T-helper 2 cell treated with Interferon-gamma antibody and Interleukin-4, amounts not matched to agents 5 μg/mL and 100 μg/mL, for 36 hours (primary cell): ENCODE measurements at places on chromosomes 16 and 17.

DNA sequence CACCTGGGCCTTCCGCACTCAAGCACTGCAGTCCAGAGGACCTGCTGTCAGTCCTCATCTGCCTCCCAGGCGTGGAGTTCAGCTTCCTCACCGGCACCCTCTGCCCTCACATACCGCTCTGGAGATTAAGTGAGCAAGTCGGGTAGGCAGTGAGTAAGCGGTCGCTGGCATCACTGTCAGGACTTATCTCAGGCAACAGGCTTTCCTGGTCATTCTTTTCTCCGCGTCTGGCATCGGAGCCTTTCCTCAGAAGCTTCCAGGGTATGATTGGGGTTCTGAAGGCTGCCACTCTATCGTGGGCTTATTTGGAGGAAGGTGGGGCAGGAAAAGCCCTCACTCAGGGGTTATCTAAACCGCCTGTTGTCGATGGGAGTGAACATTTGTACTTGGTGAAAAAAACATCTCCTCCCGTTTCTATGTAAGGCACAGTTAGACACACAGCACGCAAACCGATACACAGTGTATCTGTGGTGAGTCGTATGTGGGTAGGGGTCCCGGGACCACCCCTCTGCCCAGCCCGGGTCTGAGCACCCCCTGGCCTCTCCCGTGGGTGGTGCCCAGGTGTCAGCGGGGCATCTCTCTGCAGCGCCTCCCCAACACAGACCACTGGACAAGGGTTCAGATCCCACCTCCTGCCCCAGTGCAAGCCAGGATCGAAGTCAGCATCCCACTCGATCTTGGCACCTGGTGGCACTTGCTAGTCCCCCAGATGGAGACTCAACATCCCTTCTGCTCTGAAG is 92.5 kb upstream of the PLCG2 start:
- no peak for DNase-seq

DNA sequence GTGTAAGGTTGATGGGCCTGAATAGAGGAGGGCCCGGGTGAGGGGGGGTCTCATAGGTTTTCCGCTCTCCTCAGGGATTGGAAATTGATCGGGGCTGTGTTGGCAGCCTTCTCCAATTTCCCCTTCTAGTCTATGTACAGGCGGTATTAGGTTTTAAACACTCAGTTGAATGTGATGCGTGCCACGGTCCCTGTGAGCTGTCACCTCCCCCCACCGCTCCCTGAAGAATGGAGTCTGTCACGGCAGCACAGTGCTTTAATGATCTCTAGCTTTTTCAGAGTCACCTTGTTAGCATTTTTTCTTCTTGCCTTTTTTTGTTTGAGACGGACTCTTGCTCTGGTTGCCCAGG is 800 bp downstream of the COX4I1 start:
- peak; percentile 6 for DNase-seq

DNA sequence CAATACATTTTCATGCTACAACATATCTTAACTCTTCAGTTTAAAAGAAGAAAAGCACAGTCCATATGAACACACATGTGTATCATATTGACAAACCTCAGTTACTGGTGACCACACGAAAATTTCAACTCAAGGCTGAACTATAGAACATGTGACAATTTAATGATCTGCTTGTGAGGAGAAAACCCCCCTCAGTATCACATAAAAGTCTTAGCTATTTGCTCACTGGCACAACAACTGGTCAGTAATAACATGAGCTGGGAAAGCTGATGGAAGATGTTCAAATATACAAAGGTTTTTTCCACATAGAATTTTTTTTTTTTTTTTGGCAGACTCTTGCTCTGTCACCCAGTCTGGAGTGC is 19.5 kb downstream of the ZNF652 start:
- DNase-seq, result no peak

GRCh38 chr17:55351226-55351625 is 70.4 kb downstream of the MMD start:
- no peak for DNase-seq

GRCh38 chr16:88550246-88550661 is 19.9 kb upstream of the ZC3H18 start:
- DNase-seq, result no peak

GRCh38 chr17:72426948-72427760 is 306.3 kb downstream of the SOX9 start:
- DNase-seq, result no peak

DNA sequence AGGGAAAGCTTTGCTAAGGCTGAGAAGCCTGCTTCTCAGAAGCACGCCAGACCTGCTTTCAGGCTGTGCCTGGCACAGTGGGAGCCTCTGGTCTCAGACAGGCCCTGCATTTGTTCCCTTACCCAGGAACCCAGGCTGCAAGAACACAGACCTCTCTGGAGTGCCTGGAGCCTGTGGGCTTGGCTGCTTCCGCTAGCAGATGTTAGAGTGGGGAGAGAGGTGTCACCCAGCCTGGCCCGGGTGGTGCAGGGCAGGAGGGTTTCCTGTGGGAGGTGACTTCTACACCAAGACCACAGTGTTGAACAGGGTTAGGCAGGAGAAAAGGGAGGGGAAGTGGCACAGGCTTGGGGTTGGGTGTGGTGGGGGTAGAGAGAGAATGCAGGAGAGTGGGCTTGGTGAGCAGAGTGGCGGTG is 35.8 kb upstream of the ADGRG1 start:
- peak; percentile 56 for DNase-seq

DNA sequence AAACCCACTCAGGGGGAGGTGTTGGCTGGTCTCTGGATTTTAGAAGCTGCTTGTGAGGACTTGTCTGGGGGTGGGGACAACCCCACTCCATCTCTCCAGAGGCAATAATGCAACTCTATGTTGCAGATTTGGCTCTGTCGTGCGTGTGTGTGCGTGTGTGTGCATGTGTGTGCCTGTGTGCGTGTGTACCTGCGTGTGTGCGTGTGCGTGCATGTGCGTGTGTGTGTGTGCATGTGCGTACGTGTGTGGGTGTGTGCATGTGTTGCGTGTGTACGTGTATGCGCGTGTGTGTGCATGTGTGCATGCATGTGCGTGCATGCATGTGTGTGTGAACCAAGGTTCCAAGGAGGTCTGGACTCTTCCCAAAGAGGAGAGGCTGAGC is 120.4 kb upstream of the LHX1 start:
- DNase-seq, result no peak

- no peak for DNase-seq
Measured at GRCh38 chr17:40295488-40296436, 8.1 kb downstream of the CDC6 start.

DNA sequence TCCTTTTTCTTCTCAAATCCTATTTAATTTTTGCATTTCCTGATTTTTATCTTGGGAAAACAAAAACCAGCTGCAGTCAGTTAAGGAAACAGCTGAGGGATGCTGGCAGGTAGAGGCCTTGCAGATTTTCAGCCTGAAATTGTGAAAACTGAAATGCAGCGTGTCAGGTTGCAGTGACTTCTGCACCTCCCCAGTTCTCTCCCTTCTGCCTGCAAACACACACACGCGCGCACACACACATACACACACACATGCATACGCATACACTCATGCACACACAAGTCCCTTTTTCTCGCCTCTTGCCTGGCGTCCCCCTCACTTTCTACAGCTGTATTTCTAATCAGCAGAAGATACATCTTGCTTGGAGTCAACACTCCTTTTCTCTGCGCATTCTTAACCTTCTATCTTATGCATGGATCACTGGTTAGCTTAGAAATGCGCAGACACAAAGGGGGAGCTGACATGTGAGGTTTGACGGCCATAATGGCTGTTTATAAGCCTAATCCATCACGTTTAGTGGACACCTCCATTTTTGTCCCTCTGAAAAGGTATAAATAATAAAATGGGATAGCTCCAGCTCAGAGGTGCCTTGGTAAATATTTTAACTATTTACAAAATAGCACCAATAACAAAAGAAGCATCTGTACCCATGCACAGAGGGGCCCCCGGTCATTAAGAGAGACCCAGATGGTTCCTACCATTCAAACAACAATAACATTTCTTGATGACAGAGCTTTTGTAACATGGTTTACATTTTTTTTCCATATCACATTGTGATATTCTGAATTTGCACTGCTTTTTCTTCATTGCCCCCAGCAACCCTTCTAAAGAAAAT is 392.1 kb upstream of the SALL1 start:
- DNase-seq, result no peak

- DNase-seq, result no peak
Measured at GRCh38 chr16:29975811-29976511, 2.3 kb downstream of the TAOK2 start.

- DNase-seq, result no peak
Measured at GRCh38 chr16:67992661-67993206, 6.5 kb downstream of the DPEP2 start.

DNA sequence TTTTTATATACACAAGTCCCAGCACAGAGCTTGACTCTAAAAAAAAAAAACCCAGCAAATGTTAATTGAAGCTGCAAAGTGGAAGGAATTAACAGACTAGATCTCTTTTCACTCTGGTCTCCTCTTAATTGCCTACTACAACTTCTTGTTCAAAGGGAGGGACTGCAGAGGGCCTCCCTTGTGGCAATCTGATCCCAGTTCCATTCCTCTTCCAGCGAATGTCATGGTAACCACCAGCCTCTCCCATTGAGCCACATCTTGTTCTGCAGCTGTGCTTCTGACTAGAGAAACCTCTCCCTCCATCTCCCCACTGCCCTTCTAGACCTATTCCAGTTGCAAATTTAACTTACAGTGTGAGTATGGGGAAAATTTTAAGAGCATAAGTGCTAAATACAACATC is 5.9 kb downstream of the SUPT6H start:
- no peak for DNase-seq

- DNase-seq, result no peak
Measured at GRCh38 chr17:40938981-40939380, 1.5 kb upstream of the KRT23 start.

DNA sequence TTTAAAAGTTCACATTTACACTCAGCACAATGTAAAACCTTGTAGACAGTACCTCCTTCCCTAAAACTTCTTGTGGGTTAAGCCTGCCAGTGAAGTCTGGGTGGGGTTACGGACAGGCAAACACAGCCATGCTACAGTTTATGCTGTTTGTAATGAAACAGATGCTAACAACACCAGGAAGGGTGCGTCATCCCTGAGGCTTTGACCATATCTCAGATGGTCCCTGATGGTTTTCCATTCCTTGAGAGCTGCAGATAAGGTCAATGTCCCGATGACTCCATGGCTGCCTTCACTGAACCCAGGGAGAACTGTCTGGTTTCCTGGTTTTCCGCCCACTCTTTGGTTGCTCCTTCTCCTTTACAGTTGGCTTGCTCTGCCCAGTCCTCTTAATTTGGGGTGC is 29.1 kb downstream of the GAS7 start:
- DNase-seq, result no peak

DNA sequence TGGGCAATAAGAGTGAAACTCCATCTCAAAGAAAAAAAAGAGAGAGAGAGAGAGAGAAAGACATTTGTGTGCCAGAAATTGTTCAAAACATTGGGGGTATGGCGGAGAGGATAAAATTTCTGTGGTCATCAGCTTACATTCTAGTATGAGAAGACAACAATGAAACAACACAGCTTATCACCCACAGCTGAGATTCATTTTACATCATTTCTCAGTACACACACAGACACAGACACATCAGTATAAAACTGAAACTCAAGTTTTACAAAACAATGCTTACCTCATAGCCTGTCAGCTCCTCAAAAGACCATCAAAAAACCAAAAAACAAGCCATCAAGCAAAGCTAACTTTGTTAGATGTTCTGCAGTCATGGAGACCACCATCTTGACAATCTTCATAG is 31.4 kb upstream of the CNEP1R1 start:
- DNase-seq, result no peak

GRCh38 chr16:35194681-35195080 is 1735.3 kb downstream of the TP53TG3F start:
- DNase-seq, result no peak

GRCh38 chr16:57658878-57659674 is 9.0 kb upstream of the ADGRG3 start:
- DNase-seq, result no peak

DNA sequence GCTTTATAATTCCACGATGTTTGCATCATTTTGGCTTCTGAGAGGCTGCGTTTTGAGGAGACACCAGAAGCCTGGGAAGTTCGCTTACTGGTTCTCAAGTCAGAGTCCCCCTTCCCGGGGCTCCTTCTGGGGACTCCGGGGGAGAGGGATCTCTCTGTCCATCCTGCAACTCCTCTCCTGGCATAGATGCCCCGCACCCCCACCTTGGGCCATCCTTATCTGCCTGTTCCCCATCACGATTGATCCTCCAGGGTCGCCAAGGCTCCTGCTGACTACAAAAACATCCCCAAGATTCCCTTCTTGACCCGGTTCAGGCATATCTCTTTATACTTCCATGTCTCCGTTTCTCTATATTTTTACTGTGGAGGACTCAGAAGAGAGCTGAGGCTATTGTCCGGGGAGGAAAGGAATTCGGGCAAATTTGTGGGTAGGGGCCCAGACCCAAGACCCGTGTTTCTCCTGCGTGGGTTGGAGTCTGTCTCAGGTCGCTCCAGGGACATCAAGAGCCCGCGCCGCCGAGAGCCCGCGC is 18.4 kb upstream of the HOXB13 start:
- no peak for DNase-seq

GRCh38 chr17:75049706-75050105 is 2.7 kb downstream of the KCTD2 start:
- no peak for DNase-seq

DNA sequence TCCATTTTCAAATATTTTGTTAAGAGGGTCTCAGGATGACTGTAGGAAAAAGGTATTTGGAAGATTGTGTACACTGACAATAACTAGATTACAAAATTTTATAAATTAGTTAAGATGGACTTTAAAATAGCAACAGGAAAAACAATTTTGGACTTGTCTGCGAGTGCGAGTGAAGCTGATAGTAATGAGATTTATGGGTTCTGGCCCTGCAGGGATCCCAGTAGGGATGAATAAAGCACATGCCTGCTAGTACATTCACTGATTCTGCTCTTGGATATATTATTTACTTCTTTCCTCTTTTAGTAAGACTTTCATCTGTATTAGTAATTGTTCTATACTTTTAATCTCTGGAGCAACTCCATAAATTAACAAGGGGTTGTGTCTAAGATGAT is 28.2 kb downstream of the PRKCA start:
- DNase-seq, result no peak

DNA sequence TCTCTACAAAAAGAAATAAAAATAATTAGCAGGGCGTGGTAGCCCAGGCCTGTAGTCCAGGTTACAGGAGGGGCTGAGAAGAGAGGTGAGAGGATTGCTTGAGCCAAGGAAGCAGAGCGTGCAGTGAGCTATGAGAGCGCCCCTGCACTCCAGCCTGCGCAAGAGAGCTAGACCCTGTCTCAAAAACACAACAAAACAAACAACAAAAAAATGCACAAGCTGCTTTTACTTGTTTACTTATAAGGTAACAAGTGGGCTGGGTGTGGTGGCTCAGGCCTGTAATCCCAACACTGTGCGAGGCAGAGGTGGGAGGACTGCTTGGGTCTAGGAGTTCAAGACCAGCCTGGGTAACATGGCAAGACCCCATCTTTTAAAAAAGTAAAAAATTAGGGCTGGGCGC is 1.7 kb downstream of the CYTH1 start:
- DNase-seq, result no peak

DNA sequence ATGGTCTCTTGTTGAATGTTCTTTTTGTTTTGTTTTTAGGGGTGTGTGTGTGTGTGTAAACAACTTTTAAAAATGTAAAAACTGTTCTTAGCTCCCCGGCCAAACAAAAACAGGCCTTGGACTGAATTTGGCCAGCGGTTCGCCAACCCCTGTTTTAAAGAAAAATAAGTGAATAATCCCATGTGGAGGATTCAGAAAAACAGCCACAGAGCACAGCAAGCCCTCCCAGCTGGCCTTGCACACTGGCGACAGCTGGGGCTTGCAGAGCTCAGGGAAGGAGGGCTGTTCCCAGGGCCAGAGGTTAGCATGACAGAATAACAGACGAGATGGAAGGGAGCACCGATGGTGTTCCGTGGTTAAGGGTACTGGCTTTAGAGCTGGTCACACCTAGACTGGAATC is 39.0 kb downstream of the EMP2 start:
- DNase-seq, result no peak
